ENCODE measurements at places on chromosomes 4 and X. TPM values are rescaled to one million over a fixed set of nuclear protein-coding genes. Genes with fewer than 3 reads are reported as not detected.

DOK7 gene
- total RNA-seq = 0.75 TPM

DMRTC1 gene
- not detected for total RNA-seq

EPHA5 gene
- total RNA-seq = 0.62 TPM

MAP7D2 gene
- 6.1 TPM for total RNA-seq

PITX2 gene
- total RNA-seq = 1.2 TPM

C4orf36 gene
- total RNA-seq = 2.5 TPM

ADH4 gene
- not detected for total RNA-seq

SLC7A11 gene
- 15.2 TPM for total RNA-seq

FGD1 gene
- total RNA-seq = 7.9 TPM

Data from A549 treated with RU486 at 1 μM for 4 hours (cell line).